ENCODE measurements at places on chromosomes 11 and 22. TPM values are rescaled to one million over a fixed set of nuclear protein-coding genes. Genes with fewer than 3 reads are reported as not detected.
A peak's percentile ranks its signal among the peaks of the same experiment; 100 is the strongest.

TPBGL gene
- total RNA-seq = 0.11 TPM

APOA4 gene
- not detected for total RNA-seq

ATXN10 gene
- 120 TPM for total RNA-seq

ZC3H12C gene
- 14.2 TPM for total RNA-seq

PHOX2A gene
- not detected for total RNA-seq

BUD13 gene
- total RNA-seq = 12.8 TPM

ENTHD1 gene
- not detected for total RNA-seq

KIF18A gene
- total RNA-seq = 1.7 TPM

TYR gene
- not detected for total RNA-seq

MLC1 gene
- total RNA-seq = 2.6 TPM

RPS25 gene
- total RNA-seq = 780 TPM

IGF2 gene
- total RNA-seq = 23.5 TPM

BBOX1 gene
- total RNA-seq = 1.9 TPM

GRCh38 chr11:742571-743201, 4.6 kb upstream of the TALDO1 start:
- no peak overlapping the region for H3K4me3 ChIP-seq
- DNase-seq = no peak
- no peak overlapping the region for H3K27ac ChIP-seq
- no peaks in the 10 kb centered on the region for H3K4me1 ChIP-seq

DNA sequence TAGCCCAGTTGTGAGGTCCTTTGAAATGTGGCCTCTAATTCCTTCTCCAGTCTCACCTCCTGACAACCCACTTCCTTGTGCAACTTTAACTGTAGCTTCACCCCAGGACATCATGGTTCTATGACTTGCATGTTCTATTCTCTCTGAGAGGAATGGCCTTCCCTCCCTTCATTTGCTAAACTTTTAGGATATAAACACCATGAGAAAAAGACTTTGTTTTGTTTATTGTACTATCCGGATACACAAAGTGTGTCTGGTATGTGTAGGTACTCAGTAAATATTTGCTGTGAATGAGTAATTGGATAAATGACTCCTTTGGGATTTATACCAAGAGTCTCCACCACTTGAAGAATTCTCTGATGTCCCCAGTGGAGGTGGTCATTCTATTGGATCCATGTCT, 547.6 kb downstream of the INSC start:
- H3K4me3 ChIP-seq = no peak overlapping the region
- no peaks in the 10 kb centered on the region for H3K27me3 ChIP-seq
- no peak for DNase-seq
- H3K36me3 ChIP-seq = no peaks in the 10 kb centered on the region
- no peaks in the 10 kb centered on the region for H3K4me1 ChIP-seq

- no peaks in the 10 kb centered on the region for H3K36me3 ChIP-seq
- peaks cover 15% of the 10 kb centered on the region for H3K4me1 ChIP-seq
- H3K27ac ChIP-seq = no peak overlapping the region
- no peaks in the 10 kb centered on the region for H3K27me3 ChIP-seq
- DNase-seq = no peak
These were observed 23.2 kb downstream of the LDLRAD3 start for GRCh38 chr11:35967042-35967441.

DNA sequence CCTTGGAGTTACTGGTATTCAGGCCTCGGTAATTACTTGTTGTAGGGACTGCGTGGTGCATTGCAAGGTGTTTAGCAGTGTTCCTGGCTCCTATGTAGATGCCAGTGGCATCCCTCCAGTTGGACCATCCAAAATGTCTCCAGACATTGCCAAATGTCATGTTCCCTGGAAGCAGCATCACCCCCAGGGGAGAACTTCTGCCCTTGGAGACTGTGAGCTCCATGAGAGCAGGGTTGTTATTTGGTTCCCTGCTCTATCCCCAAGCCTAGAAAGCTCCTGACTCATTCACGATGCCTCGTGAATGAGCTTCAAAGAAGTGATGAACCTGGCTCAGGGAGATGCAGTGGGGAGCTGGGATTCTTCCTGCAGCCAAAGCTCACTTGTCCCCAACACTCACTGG, 4.8 kb upstream of the CD248 start:
- H3K27me3 ChIP-seq = no peaks in the 10 kb centered on the region
- no peak overlapping the region for H3K4me3 ChIP-seq
- no peaks in the 10 kb centered on the region for H3K36me3 ChIP-seq
- no peak overlapping the region for H3K27ac ChIP-seq
- no peak for DNase-seq

DNA sequence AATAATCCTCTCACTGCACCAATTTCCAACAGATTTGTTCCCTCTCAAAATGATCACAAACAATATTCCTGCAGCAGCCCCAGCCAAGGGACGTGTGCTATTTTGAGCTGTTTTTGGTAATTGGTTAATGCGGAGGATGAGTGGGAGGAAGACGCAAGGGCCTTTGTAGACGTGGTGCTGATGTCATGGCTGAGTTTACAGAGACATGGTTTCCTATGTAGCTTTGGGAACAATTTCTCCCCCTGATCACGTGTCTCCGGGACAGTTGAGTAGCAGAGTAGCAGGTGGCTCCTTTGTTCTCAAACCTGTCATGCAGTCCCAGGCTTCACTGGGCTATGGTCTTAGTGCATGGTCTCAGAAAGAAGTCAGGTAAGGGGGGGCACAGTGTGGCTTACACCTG, 183.2 kb upstream of the NECTIN1 start:
- peaks cover 3% of the 10 kb centered on the region for H3K27me3 ChIP-seq
- H3K36me3 ChIP-seq = no peaks in the 10 kb centered on the region
- H3K4me1 ChIP-seq = no peaks in the 10 kb centered on the region

GRCh38 chr11:68010090-68011041, at the start of gene ALDH3B1:
Gene ALDH3B1, plus strand, starts transcription at chr11:68010327. Its CDS starts 4,971 bp downstream, at chr11:68015298.
- H3K4me3 ChIP-seq = peak within 1 kb of the TSS; percentile 38
- no peaks in the 10 kb centered on the region for H3K36me3 ChIP-seq
- no peaks in the 10 kb centered on the region for H3K27me3 ChIP-seq

GRCh38 chr11:3111919-3112690, 53.0 kb downstream of the OSBPL5 start:
- no peak overlapping the region for H3K4me3 ChIP-seq
- H3K27ac ChIP-seq = no peak overlapping the region
- DNase-seq = no peak
- no peaks in the 10 kb centered on the region for H3K4me1 ChIP-seq
- H3K36me3 ChIP-seq = no peaks in the 10 kb centered on the region
- no peaks in the 10 kb centered on the region for H3K27me3 ChIP-seq

DNA sequence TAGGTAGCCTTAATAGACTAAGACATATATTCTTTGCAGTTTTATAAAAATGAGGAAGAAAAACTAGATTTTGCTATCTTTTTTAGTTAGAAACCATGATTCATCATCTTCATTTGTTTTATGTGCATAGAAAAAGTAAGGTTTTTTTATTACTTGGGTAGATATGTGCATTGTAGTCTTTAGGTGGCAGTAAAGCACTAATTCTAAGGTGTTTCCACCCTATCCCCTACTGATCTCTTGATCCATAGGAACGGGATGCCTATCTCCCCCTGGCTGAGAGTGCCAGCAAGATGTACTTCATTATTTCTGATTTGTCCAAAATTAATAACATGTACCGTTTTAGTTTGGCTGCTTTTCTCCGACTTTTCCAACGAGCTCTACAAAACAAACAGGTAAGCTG, 148.1 kb downstream of the DYNC2H1 start:
- H3K4me1 ChIP-seq = no peaks in the 10 kb centered on the region
- no peak for DNase-seq
- peaks cover 4% of the 10 kb centered on the region for H3K36me3 ChIP-seq
- H3K4me3 ChIP-seq = no peak overlapping the region
- no peak overlapping the region for H3K27ac ChIP-seq

GRCh38 chr11:87391496-87391895, 353.8 kb downstream of the TMEM135 start:
- H3K4me3 ChIP-seq = no peak overlapping the region
- H3K27ac ChIP-seq = no peak overlapping the region
- peak; percentile 12 for DNase-seq
- no peaks in the 10 kb centered on the region for H3K27me3 ChIP-seq

- H3K36me3 ChIP-seq = no peaks in the 10 kb centered on the region
- H3K4me3 ChIP-seq = no peak overlapping the region
- no peaks in the 10 kb centered on the region for H3K27me3 ChIP-seq
- peak; percentile 87 for DNase-seq
- H3K27ac ChIP-seq = no peak overlapping the region
These were observed 372.8 kb upstream of the CCDC179 start for GRCh38 chr11:23233075-23233474.

- peaks cover 2% of the 10 kb centered on the region for H3K4me1 ChIP-seq
- no peaks in the 10 kb centered on the region for H3K36me3 ChIP-seq
- no peak for DNase-seq
These were observed 2.5 kb upstream of the ASCL2 start for GRCh38 chr11:2272946-2273280.

GRCh38 chr22:19918332-19919106, 23.1 kb upstream of the COMT start:
- H3K4me1 ChIP-seq = no peaks in the 10 kb centered on the region
- no peak for DNase-seq
- H3K36me3 ChIP-seq = peaks cover 10% of the 10 kb centered on the region
- H3K27ac ChIP-seq = no peak overlapping the region
- no peaks in the 10 kb centered on the region for H3K27me3 ChIP-seq

DNA sequence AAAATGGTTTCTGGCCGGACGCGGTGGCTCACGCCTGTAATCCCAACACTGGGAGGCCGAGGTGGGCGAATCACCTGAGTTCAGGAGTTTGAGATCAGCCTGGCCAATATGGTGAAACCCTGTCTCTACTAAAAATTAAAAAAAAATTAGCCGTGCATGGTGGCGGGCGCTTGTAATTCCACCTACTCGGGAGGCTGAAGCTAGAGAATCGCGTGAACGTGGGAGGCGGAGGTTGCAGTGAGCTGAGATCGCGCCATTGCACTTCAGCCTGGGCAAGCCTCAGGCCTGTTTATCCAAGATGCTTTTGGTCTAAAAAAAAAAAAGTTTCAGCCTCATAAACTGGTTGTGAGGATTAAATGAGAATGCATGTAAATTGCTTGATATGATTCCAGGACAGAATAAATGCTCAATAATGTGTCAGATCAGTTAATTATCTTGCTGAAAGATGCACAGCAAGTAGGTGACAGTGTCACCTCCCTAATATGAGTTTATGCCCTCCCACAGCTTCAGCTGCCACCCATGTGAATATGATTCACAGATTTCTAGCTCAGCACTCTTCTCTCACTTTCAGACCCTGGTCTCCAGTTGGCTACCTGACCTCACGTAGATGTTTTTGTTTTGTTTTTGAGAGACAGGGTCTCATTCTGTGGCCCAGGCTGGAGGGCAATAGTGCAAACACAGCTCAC, 1.1 kb upstream of the ALG8 start:
- no peaks in the 10 kb centered on the region for H3K27me3 ChIP-seq
- H3K4me1 ChIP-seq = peaks cover 2% of the 10 kb centered on the region
- DNase-seq = no peak
- peaks cover 8% of the 10 kb centered on the region for H3K36me3 ChIP-seq

DNA sequence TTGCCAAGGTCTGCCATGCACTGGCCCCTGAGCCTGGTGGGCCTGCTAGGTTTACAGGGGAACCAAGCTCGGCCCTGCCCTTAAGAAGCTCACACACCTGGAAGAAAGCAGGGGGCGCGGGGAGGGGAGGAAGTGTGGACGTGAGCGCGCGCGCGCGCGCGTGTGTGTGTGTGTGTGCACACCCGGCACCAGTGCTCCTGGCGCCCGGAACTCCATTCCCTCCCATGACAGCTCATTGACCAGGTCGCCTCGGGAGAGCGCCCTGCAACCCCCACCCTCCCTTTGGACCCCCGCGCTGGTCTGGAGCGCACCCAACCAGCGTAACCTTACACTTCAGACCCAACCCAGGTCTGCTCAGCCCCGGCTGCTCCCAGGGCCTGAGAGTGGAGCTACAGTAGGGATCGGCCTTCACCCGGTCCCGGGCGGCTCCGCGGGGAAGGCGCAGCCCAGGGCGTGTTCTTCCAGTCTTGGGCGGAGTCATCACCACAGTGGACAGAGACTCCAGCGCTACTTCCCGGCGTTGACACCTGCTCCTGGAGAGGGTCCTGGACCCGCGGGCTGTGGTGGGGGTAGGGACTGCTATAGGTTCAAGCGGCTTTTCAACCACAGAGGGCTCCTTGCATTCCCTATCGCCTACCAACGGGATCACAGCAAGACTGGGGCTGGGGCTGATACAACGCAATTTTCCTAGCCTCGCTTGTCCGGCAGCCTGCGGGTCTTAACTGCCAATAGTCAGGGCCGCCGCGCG, 1.5 kb downstream of the GALNT18 start:
- no peaks in the 10 kb centered on the region for H3K27me3 ChIP-seq
- peak; percentile 51 for DNase-seq
- no peaks in the 10 kb centered on the region for H3K36me3 ChIP-seq
- H3K4me3 ChIP-seq = peak overlapping the region; percentile 80
- H3K27ac ChIP-seq = peak overlapping the region; percentile 71

DNA sequence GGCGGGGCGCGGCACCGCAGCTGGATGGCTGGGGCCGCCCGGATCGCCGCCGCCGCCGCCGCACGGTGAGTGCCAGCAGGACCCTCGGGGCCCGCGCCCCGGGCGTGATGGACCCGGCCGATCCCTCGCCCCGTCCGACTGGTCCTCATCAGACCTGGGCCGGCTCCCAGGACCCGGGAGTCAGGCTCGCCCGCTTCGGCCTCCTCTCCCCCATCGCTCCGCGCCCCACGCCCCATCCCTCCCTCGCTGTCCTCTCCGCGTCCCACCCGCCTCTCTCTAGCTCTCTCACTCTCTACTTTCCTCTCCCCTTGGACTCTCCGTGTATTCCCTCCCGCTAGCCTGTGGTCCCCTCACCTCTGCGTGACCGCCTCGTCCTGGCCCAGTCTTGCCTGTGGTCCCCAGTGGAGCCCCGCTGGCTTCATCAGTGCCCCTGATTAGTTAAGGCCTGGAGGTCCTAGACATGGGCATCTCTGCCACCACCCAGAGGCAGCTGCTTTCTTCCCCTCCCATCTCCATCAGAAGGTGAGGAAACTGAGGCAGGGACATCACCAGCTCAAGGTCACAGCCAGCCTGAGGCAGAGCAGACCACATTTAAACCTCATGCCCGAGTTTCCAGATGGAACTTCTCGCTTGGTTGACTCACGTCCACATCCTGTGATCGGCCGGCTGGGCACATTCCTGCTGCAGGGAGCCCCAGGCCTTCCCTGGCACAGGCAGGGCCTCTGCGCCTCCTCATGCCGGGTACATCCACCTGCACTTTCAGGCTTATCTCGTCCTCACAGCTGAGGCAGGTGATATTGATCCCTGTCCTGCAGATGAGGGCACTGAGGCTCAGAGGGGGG, 429 bp downstream of the SLC39A13 start:
- H3K36me3 ChIP-seq = peaks cover 11% of the 10 kb centered on the region
- peak overlapping the region; percentile 75 for H3K4me3 ChIP-seq
- DNase-seq = peak; percentile 60
- no peaks in the 10 kb centered on the region for H3K27me3 ChIP-seq
- peak overlapping the region; percentile 76 for H3K27ac ChIP-seq

DNA sequence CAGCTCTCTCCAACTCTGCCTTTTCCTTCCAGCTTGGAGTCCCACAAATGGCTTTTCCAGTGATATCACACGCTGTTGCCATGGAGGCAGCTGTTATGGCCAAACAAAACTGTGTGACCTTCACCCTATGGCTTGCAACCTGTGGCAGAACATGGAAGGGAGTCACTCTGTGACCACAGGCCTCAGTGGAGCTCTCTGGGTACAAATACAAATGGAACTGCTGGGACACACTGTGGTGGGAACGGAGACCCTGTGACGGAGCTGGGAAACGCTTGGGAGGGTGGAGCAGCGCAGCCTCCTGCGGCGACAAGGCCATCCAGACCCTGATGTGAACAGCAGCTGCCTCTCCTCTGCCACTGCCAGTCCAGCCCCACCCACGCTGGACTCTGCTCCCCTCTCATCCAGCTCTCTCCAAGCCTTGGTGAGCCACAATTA, 162.5 kb downstream of the ETS1 start:
- no peaks in the 10 kb centered on the region for H3K27me3 ChIP-seq
- no peak overlapping the region for H3K27ac ChIP-seq
- peaks cover 46% of the 10 kb centered on the region for H3K4me1 ChIP-seq
- H3K4me3 ChIP-seq = no peak overlapping the region
- peak; percentile 91 for DNase-seq
